ENCODE measurements at places on chromosomes 4 and X. TPM values are rescaled to one million over a fixed set of nuclear protein-coding genes. Genes with fewer than 3 reads are reported as not detected.

DNA sequence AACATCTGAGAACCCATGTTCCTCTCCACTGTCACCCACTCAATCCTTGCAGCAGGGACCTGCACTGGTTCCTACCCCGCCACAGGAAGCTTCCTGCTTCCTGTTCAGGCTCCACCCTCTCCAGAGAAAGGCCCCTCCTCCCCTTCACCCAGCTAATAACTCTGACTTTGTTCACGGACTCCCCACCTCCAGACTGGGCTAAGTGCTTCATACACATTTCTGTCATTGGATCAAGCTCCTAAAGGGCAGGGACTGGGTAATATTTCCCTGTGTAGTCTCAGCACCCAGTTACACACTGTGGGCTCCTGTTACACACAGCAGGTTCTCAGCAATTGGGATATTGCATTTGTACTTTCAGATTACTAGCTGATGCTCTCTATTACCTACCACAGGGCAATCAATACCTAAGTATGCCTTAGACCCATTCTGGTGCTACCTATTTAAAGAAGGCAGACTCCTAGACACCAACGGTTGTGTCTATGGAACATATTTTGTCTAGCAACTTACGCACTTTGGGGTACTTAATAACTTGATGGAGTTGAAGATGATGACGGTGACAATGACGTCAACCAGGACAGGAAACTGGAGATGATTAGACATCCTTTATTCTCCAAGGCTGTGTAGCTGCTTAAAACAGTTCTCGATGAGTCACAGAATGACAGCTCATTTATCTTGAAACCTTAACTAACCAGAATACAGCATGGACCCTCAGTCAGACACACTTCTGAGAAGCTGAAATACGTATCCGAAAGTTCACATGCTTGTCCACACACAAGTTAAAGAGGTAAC is 58.1 kb downstream of the MAML3 start:
- DNase-seq: no peak

The DHRSX gene
- 23.0 TPM for total RNA-seq

GRCh38 chrX:110408949-110409588 is 50.4 kb downstream of the RTL9 start:
- no peak for DNase-seq

DNA sequence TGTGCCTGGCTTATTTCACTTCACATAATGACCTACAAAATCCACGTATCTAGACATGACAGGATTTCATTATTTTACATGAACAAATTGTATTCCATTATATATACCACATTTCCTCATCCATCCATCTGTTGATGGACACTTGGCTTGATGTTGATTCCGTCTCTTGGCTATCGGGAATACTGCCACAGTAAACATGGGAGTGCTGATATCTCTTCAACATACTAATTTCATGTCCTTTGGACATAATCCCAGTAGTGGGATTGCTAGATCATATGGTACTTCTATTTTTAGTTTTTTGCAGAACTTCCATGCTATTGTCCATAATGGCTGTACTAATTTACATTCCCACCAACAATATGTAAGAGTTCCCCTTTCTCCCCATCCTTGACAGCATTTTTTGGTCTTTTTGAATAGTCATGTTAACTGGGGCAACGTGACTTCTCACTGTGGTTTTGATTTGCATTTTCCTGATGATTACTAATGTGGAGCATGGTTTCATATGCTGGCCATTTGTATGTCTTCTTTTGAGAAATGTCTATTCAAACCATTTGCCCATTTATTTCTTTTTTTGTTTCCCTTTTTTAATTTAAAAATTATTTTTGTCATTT is 68.9 kb downstream of the HTRA3 start:
- peak; percentile 4 for DNase-seq

The NPFFR2 gene
- not detected for total RNA-seq

The COL25A1 gene
- total RNA-seq: 2.5 TPM

- no peak for DNase-seq
Observed at GRCh38 chr4:46444318-46445000, 54.5 kb upstream of the GABRA2 start.

The PAGE4 gene
- total RNA-seq: not detected

DNA sequence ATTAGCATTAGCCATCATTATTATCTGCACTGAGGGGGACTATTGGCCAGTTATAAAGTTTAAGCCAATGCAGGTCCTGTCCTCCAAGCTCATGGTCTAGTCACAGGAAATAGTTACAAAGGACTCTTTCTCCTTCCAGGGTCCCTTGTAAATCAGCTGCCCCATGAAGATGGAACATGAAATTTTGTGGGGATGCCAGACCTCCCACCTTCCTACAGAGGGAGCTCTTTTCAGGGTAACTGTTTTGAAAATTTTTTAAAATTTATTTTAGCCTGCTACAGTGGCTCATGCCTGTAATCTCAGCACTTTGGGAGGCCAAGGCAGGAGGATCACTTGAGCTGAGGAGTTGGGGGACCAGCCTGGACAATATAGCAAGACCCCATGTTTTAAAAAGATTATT is 124.4 kb upstream of the SLC34A2 start:
- DNase-seq: no peak

DNA sequence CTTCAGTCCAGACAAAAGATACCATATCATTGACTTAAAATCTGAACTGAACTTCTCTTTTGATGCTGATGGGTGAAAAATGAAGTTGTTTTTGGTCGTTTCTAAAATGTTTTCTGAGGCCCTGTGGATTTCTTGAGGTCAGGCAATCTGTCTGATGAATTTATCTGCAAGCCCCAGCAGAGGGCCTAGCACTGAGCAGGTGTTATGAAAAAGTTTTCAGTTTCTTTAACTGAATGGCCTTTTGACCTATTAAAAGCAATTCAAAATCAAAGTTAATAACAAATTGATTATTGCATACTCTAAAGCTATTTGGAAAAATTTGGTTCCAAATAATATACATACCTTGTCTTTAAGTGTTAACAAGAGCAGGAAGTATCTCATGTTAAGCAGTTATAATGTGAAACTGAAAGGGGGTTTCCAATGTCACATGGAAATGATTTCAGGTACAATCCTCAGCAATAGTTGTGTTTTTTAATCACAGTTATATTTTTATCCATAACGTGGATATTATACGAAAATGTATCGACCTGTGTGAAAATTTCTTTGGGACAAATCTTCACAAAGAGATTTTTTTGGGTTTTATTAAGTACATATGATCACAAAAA is 285.0 kb downstream of the SPANXN1 start:
- DNase-seq: no peak

GRCh38 chrX:113868177-113868576 is 715.7 kb upstream of the HTR2C start:
- DNase-seq: no peak

The BBS7 gene
- 3.1 TPM for total RNA-seq

DNA sequence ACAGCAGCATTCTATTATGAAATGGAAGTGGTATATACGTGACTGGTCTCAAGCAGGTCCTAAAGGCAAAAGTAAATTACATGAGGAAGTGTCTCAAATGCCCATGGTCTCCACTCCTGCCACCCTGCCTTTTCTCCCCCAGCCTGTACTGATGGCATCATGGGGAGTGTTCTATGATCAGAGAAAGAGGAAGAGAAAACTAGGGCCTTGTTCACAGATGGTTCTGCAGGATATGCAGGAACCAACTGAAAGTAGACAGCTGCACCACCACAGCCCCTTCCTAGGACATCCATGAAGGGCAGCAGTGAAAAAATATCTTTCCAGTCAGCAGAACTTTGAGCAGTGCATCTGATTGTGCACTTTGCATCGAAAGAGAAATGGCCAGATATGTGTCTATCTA is 901.5 kb downstream of the ARAP2 start:
- DNase-seq: no peak

- DNase-seq: no peak
Observed at GRCh38 chr4:86302251-86302650, 57.6 kb downstream of the MAPK10 start.

The MAGEA9B gene
- total RNA-seq: not detected

- DNase-seq: no peak
Observed at GRCh38 chr4:5143306-5143861, 92.1 kb downstream of the STK32B start.

DNA sequence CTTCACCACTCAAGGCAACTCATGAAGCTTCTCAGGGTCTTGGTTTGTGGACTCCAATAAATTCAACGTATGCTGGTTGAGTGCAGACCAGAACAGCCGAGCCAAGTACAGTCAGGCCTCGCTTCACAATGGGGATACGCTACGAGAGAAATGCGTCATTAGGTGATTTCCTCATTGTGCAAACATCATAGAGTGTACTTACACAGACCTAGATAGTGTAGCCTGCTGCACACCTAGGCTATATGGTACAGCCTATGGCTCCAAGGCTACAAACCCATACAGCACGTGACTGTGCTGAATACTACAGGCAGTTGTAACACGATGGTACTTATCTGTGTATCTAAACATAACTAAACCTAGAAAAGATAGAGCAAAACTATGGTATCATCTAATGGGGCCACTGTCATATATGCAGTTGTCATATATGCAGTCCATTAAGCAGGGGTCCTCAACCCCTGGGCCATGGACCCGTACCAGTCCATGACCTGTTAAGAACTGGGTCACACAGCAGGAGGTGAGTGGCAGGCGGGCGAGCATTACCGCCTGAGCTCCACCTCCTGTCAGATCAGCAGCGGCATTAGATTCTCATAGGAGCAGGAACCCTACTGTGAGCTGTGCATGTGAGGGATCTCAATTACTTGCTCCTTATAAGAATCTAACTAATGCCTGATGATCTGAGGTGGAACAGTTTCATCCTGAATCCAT is 31.5 kb downstream of the RTL5 start:
- DNase-seq: no peak

The GPRIN3 gene
- total RNA-seq: 0.40 TPM

DNA sequence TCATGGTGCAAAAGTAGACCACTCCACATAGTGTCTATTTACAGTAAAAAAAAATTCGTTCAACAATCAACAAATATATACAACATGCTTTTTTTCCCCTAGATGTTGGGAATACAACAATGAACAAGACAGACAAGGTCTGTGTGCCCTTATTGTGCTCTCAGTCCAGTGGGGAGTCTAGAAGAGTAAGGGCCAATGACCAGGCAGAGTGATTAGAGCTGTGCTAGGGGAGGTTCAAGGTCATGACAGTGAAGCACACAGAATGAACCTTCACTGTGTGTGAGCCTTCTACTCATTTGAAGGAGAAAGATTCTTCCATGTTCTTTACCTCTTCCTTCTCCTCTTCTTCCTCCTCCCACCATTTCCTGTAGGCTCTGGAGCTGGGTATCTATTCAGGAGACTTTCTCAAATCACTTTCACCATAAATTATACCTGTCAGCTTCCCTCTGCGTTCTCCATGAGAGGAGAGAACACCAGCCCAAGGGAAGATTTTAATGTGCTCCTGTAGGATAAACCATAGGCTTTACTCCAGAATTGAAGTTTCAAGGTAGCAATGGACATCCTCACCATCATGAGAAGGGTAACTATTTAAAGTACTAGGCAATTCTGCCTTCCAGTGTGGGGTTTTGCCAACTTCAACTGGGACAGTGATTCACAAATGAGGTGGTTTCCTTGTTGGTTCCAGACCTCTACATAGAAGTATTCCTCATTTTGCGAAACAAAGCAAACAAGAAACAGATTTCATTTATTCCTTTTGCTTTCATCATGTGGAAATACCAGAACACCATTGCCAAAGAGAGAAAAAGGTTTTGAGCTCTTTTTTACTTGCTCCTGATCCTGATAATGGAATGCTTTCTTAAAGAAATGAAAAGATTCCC is 246.9 kb upstream of the GPC4 start:
- no peak for DNase-seq

DNA sequence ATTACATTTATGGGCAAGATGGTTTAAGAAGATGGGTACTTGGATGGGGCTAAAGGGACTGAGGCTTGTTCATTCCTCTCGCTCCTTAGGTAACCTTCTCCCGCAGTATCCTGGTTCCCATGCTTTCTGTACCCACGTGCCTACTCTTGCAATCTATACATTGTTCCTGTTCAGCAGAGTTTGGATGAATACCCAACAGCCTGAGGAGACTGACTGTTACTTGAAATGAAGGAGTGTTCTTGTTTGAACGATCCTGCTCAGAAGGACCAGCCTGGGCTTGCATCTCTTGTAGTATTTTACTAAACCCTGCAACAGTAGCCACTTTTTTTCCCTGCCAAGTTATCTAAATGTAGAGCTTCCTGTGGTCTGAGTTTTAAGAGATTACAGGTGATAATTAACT is 33.7 kb upstream of the ADH6 start:
- DNase-seq: no peak

GRCh38 chrX:153934762-153935325 is at the start of gene NAA10:
Gene NAA10, minus strand, starts transcription at chrX:153935037. Its CDS starts 133 bp downstream, at chrX:153934904.
- DNase-seq: peak; percentile 76

The AWAT2 gene
- total RNA-seq: not detected

DNA sequence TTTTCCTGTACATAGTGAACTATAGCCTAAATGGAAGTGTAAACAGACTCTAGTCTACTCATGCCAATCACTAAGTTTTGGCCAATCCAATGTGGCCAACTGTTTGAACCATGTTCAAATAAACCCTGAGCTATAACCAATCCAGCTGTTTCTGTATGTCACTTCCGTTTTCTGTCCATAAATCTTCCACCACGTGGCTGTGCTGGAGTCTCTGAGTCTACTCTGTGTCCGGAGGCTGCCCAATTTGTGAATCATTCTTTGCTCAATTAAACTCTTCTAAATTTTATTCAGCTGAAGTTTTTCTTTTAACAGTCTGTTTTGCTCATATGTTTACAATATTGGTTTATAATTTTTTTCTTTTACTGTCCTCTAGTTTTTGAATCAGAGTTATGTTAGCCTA is 112.3 kb upstream of the BANK1 start:
- no peak for DNase-seq

GRCh38 chr4:169931964-169932363 is 94.2 kb downstream of the MFAP3L start:
- no peak for DNase-seq

DNA sequence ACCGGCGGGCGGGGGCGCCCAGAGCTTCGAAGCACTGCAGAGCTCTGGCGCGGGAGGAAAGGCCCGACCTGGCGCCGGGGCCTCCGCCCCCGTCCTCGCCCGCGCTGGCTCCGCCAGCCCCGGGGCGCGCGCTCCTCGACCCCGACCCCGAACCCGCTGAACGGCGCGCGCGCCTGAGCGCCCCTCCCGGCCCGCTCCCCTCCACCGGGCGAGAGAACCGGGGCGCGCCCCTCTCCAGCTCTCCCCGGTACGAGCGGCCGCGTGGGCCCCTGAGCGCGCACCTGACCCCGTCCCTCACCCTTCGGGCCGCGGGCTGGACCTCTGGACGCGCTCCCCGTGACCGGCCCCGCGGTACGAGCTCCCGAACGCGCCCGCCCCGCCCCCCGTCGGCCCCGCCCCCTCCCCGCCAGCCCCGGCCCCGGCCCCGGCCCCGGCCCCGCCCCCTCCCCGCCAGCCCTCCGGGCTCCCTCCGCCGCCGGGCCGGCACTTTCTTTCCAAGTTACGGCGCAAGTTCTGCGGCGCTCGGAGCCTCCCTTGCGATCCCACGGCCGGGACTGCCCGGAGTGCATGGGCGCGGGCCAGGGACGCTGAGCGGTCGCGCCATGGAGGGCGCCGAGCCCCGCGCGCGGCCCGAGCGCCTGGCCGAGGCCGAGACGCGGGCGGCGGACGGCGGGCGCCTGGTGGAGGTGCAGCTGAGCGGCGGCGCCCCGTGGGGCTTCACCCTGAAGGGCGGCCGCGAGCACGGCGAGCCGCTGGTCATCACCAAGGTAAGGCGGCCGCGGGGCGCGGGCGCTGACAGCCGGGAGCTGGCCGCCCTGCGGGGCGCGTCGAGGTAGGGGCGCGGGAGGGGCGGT is at the start of gene SHROOM2:
Gene SHROOM2, plus strand, starts transcription at position 486 of the 854 bp plus-strand sequence. Its CDS starts 117 bp downstream, at position 603.
- DNase-seq: peak; percentile 48

The LUZP4 gene
- not detected for total RNA-seq

The NEIL3 gene
- total RNA-seq: 0.08 TPM
